ENCODE measurements at places on chromosomes 1 and 21. TPM values are rescaled to one million over a fixed set of nuclear protein-coding genes. Genes with fewer than 3 reads are reported as not detected.
A peak's percentile ranks its signal among the peaks of the same experiment; 100 is the strongest.

DNA sequence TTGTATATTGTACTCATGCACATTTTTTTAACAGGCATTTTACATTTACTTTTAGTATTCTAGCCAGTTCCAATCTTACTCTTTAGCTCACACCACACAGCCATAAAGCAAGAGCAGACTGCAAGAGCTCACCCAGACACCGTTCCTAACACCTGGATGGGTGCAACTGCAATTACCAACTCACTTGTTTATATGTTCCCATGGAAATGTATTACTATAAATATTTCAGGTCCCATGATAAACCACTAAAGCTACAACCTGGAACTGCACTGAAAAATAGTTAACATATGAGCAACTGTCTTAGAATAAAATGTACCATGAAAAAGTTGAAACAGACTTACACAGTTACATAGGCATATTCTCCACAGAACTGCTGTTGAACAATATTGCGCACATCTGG, 30.8 kb downstream of the USP48 start:
- DNase-seq = no peak

DNA sequence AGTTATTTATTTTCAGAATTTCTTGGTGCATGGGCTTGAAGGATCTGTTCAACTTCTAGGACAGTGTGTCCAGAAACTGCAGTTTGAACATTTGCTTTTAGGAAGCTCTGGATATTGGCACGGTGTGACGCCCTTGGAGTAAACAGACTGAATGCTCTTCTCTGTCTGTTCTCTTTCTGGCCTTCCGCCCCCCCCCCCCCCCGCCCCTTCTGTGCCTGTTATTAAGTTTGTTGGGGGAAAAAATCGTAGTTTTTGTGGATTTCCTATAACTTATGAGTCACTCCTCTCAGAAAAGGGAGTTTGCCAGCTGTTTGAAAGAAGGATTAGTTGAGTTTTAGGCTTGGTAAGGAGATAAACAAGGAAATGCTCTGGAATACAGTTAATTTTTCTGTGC, 1.2 kb downstream of the KCTD3 start:
- DNase-seq = no peak

GRCh38 chr1:113137563-113137962, 64.6 kb downstream of the LRIG2 start:
- DNase-seq = no peak

- peak; percentile 56 for DNase-seq
Measured at GRCh38 chr1:184150776-184151531, 99.4 kb downstream of the TSEN15 start.

DNA sequence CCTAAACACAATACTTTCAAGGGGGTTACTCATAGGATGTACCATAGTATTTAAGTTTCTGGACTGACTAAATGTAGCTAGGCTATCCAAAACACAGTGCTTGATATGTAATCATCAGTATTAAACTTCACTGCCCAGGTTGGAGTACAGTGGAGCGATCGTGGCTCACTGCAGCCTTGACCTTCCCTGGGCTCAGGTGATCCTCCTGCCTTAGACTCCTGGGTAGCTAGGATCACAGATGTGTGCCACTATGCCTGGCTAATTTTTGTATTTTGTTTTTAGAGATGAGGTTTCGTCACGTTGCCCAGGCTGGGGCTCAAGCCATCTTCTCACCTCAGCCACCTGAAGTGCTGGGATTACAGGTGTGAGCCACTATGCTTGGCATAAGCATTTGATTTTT, 10.6 kb downstream of the NASP start:
- DNase-seq = no peak

- no peak for DNase-seq
Measured at GRCh38 chr1:56336982-56337381, 242.4 kb downstream of the PLPP3 start.

DNA sequence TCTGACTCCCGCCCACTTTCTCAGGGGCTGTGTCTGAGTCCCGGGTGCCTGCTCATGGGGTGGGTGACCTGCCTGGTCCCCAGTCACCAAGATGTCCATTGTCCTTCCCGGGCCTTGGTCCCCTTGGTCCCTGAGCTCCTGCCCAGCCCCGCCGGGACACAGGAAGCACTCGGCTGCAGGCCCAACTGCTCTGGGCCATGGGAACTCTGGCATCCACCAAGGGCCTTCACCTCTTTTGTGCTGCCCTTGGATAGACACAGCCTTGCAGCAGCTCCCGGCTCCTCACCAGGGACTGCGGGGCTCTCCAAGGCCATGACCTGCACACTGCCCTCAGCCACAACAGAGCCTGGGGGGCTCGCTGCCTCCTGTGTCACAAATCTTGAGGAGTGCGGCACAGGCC, 22.1 kb upstream of the MX1 start:
- DNase-seq = no peak

GRCh38 chr1:40251456-40251855, 3.7 kb downstream of the TMCO2 start:
- no peak for DNase-seq

GRCh38 chr1:38786040-38786436, 73.5 kb downstream of the RRAGC start:
- no peak for DNase-seq

DNA sequence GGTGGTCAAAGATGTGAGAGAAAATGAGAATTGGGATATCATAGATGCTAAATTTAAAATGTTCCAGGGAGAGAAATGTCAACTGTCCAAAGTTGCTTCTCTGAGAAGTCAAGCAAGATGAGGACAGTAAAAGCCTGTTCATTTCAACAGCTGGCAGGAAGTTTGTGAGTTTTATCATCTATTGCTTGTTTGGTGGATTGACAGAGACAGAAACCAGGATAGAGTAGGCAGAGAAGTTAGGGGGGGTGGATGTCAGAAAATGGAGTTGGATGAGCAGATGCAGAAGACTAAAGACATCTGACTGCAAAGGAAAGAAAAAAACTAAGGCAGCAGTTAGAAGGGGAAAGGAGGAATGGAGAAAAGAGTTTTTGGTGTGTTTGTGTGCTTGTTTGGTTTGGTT, 78.4 kb downstream of the AK5 start:
- DNase-seq = no peak

- DNase-seq = peak; percentile 45
Measured at GRCh38 chr1:115469703-115470476, 131.8 kb upstream of the NGF start.

- no peak for DNase-seq
Measured at GRCh38 chr1:40221977-40222772, 25.6 kb upstream of the TMCO2 start.

- no peak for DNase-seq
Measured at GRCh38 chr1:47161298-47162040, 24.2 kb downstream of the CYP4A22 start.

- DNase-seq = no peak
Measured at GRCh38 chr1:8083739-8084484, 57.8 kb upstream of the ERRFI1 start.

DNA sequence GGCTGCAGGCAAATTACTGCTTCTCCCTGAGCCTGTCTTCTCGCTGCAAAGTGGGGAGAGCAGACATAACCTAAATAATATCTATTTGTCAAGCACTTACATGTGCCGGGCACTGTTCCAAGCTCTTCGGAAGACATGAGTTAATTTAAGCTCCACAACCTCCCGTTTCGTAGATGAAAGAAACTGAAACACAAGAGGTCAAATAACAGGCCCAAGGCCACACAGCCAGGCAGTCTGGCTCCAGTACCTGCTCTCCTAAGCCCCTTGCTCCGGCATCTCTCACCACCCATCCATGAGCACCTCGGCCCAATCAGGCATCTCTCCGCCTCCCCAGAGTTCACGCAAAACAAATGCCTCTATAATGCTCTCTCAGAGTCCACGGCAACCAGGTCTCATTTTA, 65.4 kb downstream of the TAS1R2 start:
- DNase-seq = no peak

- DNase-seq = no peak
Measured at GRCh38 chr1:40738831-40739230, 44.8 kb upstream of the KCNQ4 start.

DNA sequence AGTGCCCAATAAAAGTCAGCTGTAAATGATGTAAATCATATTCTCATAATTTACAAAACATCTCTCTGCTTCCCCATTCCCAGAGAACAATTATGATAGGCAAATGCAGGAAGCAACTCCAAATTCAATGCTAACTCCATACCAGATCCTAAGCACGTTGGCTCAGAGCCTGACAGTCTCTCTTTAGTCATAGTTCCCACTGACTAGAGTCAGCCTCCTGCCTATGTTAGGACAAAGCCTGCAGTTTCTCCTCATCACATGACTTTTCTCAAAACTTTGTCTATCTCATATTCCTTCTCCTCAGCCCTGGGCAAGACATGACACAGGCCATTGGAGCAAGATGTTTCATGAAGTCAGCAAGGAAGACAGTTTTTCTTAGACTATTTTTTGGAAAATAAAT, 101.5 kb upstream of the COL24A1 start:
- no peak for DNase-seq

- DNase-seq = no peak
Measured at GRCh38 chr1:89547563-89548116, 23.0 kb downstream of the LRRC8B start.

GRCh38 chr21:45818904-45819285, 162.7 kb upstream of the COL6A1 start:
- DNase-seq = no peak

GRCh38 chr1:36207339-36207738, 16.9 kb upstream of the THRAP3 start:
- DNase-seq = peak; percentile 85

- DNase-seq = no peak
Measured at GRCh38 chr1:67192902-67193301, 26.6 kb downstream of the IL23R start.

GRCh38 chr1:11984121-11984520, 3.9 kb downstream of the MFN2 start:
- no peak for DNase-seq

DNA sequence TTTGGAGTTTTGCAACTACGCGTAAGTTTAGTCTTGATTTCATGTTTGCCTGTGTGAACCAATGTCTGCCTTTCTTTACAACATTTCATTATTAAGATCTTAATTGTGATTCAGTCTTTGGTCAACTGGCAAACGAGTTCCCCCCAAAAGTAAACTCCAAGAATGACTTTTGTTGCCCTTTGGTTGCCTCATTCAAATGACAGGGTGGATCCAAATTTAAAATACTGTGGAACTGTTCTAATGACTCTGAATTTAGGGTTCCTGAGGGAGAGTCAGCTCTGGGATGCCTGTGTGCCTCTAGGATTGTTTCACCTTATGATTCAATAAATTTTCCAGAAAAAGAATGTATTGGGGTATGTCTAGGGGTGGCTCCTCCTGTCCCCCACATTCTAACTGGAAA, 105.3 kb downstream of the KCNN3 start:
- no peak for DNase-seq

- DNase-seq = peak; percentile 74
Measured at GRCh38 chr1:109821221-109821669, 57.5 kb upstream of the EPS8L3 start.

DNA sequence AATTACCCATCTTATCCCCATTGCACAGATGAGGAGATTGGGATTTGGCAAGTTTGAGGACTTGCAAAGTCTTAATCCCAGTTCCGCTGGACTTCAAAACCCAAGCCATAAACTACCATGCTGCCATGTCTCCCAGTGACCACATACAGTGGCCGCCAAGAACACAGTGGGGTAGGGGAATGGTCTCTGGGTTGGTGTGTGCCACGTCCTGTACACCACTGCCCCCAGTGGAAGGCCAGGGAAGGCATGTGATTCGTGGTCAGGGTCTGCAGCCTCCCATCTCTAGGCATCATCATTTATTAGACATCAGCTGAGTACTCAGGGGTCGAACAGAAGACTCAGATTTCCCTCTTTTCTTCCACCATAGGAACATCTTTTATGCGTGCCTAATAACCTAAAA, 76.0 kb downstream of the MAN1C1 start:
- DNase-seq = no peak

- no peak for DNase-seq
Measured at GRCh38 chr1:165312591-165312990, 43.9 kb downstream of the LMX1A start.

- DNase-seq = no peak
Measured at GRCh38 chr21:42025376-42026081, 15.4 kb upstream of the ZBTB21 start.

DNA sequence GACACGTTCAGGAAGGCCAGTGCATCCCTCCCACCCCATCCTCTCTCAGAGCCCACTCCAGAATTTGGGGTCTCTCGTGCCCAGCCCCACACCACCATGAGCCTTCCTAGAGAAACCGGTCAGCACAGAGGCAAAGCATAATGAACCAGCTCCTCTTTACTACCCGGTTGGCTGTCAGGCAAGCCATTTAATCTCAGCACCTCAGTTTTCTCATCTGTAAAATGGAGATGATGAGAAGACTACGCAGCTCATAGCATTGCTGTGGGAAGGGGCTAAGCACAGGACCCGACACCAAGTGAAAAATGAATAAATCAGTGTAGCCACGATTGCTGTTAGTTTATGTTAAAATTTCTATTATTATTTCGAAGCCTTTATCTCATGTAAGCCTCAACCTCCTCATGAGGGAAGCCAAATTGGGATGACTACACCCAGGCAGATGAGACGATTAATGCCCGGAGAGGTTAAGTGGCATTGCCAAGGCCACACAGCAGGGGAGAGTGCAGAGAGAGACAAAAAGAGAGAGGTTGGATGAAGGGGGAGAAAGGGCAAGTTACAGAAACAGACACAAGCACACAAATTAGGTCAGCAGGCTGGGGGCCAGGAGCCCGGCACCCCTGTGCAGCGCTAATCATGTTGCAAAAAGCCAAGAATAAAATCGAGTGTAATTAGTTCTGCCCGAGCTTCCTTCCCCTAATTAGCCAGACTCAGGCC, 25.7 kb downstream of the SDC3 start:
- DNase-seq = no peak

- no peak for DNase-seq
Measured at GRCh38 chr1:79131626-79132025, 125.1 kb upstream of the ADGRL4 start.

- no peak for DNase-seq
Measured at GRCh38 chr1:209105701-209106100, 477.8 kb upstream of the CAMK1G start.

- no peak for DNase-seq
Measured at GRCh38 chr1:4021974-4022268, 121.8 kb upstream of the C1orf174 start.

Gene GJA9
- total RNA-seq = not detected

Gene VCAM1
- total RNA-seq = 7.6 TPM

Gene RBP7
- total RNA-seq = 29.9 TPM

Gene SPSB1
- total RNA-seq = 19.1 TPM

Gene DCDC2B
- not detected for total RNA-seq

Gene KRTAP11-1
- not detected for total RNA-seq

Gene NBPF4
- not detected for total RNA-seq

Gene SIM2
- not detected for total RNA-seq

Gene C1orf232
- not detected for total RNA-seq

Gene S100A9
- total RNA-seq = 529 TPM

Gene IFI44
- total RNA-seq = 13.0 TPM

Gene ATP1A4
- 0.13 TPM for total RNA-seq

Gene MAP10
- 3.0 TPM for total RNA-seq

Gene CRABP2
- total RNA-seq = 1.5 TPM

Gene CNR2
- not detected for total RNA-seq

Gene SH2D1B
- 0.13 TPM for total RNA-seq

Gene C1orf141
- total RNA-seq = not detected

Gene C1orf87
- total RNA-seq = not detected

Gene FAM78B
- total RNA-seq = 11.9 TPM

Gene CD1B
- total RNA-seq = not detected

Gene RCAN3
- 6.1 TPM for total RNA-seq

Gene KRTAP13-1
- total RNA-seq = not detected

Gene ARHGAP29
- total RNA-seq = 29.4 TPM

Gene PPM1J
- 5.1 TPM for total RNA-seq

Gene SELP
- total RNA-seq = 22.5 TPM
